ENCODE measurements at places on chromosomes 7 and 10. TPM values are rescaled to one million over a fixed set of nuclear protein-coding genes. Genes with fewer than 3 reads are reported as not detected.

DNA sequence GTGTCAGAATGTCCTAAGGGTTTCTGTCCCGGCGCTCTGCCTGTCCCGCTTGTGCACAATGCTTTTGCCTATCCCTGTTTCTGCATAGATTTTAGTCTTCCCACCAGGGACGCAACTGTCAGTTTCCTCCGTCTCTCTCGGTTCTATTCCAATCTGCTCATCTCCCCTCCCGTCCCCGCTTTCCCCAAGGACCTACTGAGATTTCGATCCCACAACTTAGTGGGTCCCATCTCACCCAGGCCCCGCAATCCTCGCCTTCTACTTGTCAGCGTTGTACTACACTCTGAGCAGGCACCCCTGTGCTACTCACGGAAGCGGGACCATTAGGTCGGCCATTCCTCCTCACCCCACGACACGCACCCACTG is 519 bp upstream of the ZNF655 start:
- DNase-seq, result no peak

DNA sequence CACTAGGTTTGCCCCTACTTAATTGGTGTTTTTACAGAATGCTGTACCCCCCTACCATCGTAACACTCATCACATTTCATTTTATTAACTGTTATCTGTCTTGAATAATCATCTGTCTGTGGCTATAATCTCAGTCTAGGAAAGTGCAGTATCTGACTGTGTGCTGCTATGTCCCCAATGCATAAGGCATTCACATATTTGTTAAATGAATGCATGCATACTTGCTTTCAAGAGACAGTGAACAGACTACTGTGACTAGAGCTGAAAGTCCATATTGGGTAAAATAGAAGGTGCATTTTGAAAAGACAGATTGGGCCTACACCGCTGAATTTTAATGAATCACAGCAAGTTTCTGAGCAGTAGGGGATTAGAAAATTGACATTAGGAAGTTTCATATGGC is 112.3 kb downstream of the ARHGAP12 start:
- no peak for DNase-seq

DNA sequence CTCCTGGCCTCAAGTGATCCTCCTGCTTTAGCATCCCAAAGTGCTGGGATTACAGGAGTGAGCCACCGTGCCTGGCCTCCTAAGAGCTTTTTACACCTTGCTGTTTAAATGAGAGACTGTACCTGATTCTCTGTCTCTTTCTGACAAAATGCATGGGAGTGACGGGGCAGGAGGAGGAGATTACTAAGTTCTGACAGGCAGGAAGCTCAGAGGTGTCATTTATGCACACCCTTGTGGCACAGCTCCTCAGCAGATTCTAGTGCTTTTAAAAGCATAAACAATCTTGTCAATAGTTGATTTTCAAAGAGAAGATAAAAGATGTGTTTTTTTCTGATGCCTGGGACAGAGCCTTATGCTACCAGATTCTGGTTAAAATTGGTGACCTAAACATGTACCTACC is 39.7 kb upstream of the STEAP4 start:
- DNase-seq, result no peak

ADAM8 gene
- 2.7 TPM for polyA plus RNA-seq

CALHM3 gene
- not detected for polyA plus RNA-seq

CHST3 gene
- polyA plus RNA-seq, result 10.5 TPM
